CD4-positive, CD25-positive, alpha-beta regulatory T cell (primary cell): ENCODE measurements at places on chromosomes 6 and 20. TPM values are rescaled to one million over a fixed set of nuclear protein-coding genes. Genes with fewer than 3 reads are reported as not detected.

GRCh38 chr6:14759976-14760672, 485.7 kb upstream of the JARID2 start:
- H3K27me3 ChIP-seq: no peaks in the 10 kb centered on the region
- H3K27ac ChIP-seq: no peak overlapping the region
- H3K36me3 ChIP-seq: no peaks in the 10 kb centered on the region
- no peak for DNase-seq
- no peak overlapping the region for H3K4me3 ChIP-seq

Gene SLC25A27
- total RNA-seq: 0.54 TPM

DNA sequence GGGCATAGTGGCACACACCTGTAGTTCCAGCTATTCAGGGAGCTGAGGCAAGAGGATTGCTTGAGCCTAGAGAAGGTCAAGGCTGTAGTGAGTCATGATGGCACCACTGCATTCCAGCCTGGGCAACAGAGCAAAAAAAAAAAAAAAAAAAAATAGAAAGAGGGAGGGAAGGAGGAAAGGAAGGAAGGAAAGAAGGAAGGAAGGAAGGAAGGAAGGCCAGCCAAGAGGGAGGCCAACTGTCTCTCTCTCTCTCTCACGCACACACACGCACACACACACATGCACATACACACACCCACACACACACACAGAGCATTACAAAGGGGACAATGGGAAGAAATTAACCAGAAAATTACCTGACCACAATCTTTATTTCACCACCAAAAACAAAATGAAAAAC, 50.6 kb upstream of the COL9A1 start:
- no peaks in the 10 kb centered on the region for H3K36me3 ChIP-seq
- H3K4me1 ChIP-seq: no peaks in the 10 kb centered on the region
- no peaks in the 10 kb centered on the region for H3K27me3 ChIP-seq
- no peak overlapping the region for H3K27ac ChIP-seq
- H3K4me3 ChIP-seq: no peak overlapping the region

Gene CBLN4
- total RNA-seq: not detected

DNA sequence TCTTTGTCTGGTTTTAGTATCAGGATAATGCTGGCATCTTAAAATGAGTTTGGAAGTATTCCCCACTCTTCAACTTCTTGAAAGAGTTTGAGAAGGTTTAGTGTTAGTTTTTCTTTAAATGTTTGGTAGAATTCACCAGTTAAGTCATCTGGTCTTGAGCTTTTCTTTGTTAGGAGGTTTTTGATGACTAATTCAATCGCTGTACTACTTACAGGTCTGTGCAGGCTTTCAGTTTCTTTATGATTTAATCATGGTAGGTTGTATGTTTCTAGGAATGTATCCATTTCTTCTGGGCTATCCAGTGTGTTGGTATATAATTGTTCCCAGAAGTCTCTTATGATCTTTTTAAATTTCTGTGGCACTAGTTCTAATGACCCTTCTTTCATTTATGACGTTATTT, 215.5 kb downstream of the LRFN2 start:
- no peak overlapping the region for H3K27ac ChIP-seq
- no peak overlapping the region for H3K4me3 ChIP-seq
- no peaks in the 10 kb centered on the region for H3K36me3 ChIP-seq
- no peak for DNase-seq
- H3K27me3 ChIP-seq: no peaks in the 10 kb centered on the region
- no peaks in the 10 kb centered on the region for H3K4me1 ChIP-seq

Gene CST5
- not detected for total RNA-seq

GRCh38 chr6:55088902-55089301, 85.4 kb upstream of the HCRTR2 start:
- no peaks in the 10 kb centered on the region for H3K36me3 ChIP-seq
- no peak overlapping the region for H3K27ac ChIP-seq
- DNase-seq: no peak
- H3K4me3 ChIP-seq: no peak overlapping the region
- no peaks in the 10 kb centered on the region for H3K4me1 ChIP-seq
- H3K27me3 ChIP-seq: no peaks in the 10 kb centered on the region

Gene SYNGAP1
- total RNA-seq: 81.4 TPM

DNA sequence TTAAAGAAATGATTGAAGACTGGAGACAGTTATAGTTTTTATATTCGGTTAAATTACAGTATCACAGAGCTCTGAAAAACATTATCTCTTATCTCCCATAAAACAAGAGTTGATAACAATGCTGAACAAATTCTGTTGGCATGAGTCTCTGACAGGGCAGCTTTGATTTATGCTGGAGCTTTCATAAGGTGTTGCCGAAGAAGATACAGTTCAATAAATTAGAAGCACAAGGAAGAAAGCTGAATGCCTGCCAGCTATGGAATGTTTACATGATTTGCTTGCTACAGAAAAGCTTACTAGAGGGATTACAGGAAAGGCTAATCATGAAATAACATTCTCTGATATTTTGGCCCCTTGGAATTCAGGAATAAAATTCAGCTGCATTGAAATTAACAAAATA, 431.9 kb upstream of the GJE1 start:
- no peaks in the 10 kb centered on the region for H3K36me3 ChIP-seq
- no peaks in the 10 kb centered on the region for H3K27me3 ChIP-seq
- H3K27ac ChIP-seq: no peak overlapping the region
- no peak for DNase-seq

GRCh38 chr6:67121115-67121514, 1414.1 kb upstream of the EYS start:
- H3K4me3 ChIP-seq: no peak overlapping the region
- no peaks in the 10 kb centered on the region for H3K36me3 ChIP-seq
- H3K27me3 ChIP-seq: no peaks in the 10 kb centered on the region
- H3K27ac ChIP-seq: no peak overlapping the region

Gene ZC2HC1B
- total RNA-seq: not detected

Gene MAS1
- total RNA-seq: not detected

DNA sequence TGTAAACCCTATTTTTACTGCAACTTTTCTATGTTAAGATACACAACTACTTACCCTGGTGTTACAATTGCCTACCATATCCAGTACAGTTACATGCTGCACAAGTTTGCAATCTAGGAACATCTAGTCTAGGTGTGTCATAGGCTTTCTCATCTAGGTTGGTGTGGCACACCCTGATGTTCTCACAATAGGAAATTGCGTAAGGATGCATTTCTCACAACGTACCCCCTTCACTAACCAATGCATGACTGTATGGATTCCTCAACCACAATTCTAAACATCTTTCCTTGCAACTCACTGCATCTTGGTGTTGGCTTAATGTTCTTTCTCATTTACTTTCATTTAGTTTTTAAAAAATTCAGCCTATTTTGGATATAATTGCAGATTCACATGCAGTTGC, 31.6 kb downstream of the GJA10 start:
- H3K27ac ChIP-seq: no peak overlapping the region
- no peaks in the 10 kb centered on the region for H3K27me3 ChIP-seq
- no peak overlapping the region for H3K4me3 ChIP-seq
- DNase-seq: no peak
- H3K36me3 ChIP-seq: no peaks in the 10 kb centered on the region

GRCh38 chr20:58225452-58226200, 2.8 kb downstream of the ANKRD60 start:
- no peak overlapping the region for H3K27ac ChIP-seq
- no peak overlapping the region for H3K4me3 ChIP-seq
- H3K36me3 ChIP-seq: no peaks in the 10 kb centered on the region
- no peak for DNase-seq

Gene MACROD2
- not detected for total RNA-seq

Gene HS3ST5
- total RNA-seq: not detected

GRCh38 chr20:45495501-45495941, 19.9 kb downstream of the SPINT3 start:
- no peak overlapping the region for H3K27ac ChIP-seq
- H3K36me3 ChIP-seq: no peaks in the 10 kb centered on the region
- DNase-seq: no peak
- peaks cover 3% of the 10 kb centered on the region for H3K27me3 ChIP-seq

DNA sequence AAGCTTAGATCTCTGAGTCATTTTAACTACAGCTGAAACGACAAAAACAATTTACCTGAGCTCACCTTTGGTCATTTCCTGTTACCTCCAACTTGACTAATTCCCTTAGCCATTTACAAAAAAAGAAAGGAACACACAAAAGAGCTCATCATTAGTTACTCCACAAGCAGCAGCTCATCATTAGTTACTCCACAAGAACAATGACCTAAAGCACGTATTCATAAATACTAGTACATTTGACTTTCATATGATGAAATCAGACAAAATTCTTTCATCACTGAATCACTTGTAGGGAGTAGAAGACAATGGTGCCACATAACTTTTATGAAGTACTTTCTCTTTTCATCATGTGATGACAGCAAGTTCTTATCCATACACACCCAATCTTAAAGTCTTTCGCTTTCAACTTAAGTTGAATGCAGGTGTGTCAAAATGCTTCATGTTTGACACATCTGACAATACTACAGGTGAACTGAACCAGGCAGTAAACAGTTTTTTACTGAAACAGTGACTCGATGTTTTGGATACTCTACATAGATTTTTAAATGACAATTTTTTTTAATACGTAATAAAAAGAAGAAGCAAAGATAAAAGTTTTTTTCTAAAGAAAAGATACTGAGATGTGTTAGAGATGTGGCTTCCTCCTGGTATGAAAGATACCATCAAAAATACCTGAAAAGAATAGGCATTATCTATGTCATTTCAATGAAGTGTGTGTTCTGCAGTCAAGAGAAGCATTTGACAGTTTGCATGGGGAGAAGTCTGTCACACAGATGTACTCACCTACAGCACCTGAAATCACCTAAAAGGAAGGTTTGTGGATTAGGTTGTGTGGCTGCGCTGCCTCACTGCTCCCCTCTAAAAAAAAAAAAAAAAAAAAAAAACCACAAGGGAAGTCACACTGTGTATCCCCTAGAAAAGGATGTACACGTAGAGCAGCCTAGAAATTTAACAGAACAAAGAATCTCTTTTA, 109.1 kb downstream of the PRDM1 start:
- no peaks in the 10 kb centered on the region for H3K36me3 ChIP-seq
- no peaks in the 10 kb centered on the region for H3K27me3 ChIP-seq
- peaks cover 44% of the 10 kb centered on the region for H3K4me1 ChIP-seq
- DNase-seq: peak; percentile 86
- peak overlapping the region; percentile 82 for H3K4me3 ChIP-seq

Gene HEBP2
- 57.5 TPM for total RNA-seq

DNA sequence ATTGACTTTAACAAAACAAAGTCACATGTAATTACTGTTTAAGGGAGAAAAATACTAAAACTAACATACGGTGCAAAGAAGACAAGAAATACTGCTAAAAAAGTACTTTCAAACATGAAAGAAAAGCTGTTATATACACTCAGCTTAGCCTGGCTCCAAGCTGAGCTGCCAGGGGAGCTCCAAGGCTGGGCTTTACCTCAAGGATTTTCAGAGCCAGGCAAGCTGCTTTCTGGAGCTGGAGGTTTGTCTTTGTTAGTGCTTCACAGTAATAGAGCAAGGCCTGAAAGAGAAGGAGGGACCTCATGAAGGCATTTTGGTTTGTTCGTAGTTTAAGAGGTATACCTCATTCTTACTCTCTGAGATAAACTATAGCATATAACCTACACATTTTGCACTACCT, 19.6 kb upstream of the ARMH2 start:
- H3K4me3 ChIP-seq: no peak overlapping the region
- peaks cover 49% of the 10 kb centered on the region for H3K36me3 ChIP-seq
- H3K4me1 ChIP-seq: no peaks in the 10 kb centered on the region
- no peak for DNase-seq
- no peak overlapping the region for H3K27ac ChIP-seq
- H3K27me3 ChIP-seq: no peaks in the 10 kb centered on the region

- no peaks in the 10 kb centered on the region for H3K4me1 ChIP-seq
- no peak overlapping the region for H3K4me3 ChIP-seq
- H3K36me3 ChIP-seq: no peaks in the 10 kb centered on the region
Measured at GRCh38 chr6:12354499-12354898, 64.3 kb downstream of the EDN1 start.

DNA sequence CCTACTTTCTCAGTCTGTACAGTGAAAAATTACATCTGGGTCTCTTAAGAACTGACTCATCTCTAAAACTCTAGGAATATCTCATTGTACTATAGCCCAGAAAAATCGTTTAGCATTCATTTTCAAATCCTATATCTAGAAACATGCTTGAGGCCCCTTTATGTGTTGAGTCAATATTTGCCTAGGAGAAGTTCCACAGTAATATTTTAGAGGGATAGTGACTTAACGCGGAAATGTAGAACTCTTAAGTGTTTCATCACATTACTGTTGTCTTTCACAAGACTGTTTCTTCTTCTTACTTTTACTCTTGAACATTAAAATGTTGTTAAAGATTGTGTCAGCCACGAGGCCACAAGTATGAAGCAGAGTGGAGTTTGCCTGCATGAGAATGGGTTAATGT, 23.0 kb upstream of the MYLIP start:
- peaks cover 2% of the 10 kb centered on the region for H3K27me3 ChIP-seq
- H3K27ac ChIP-seq: no peak overlapping the region
- H3K4me1 ChIP-seq: no peaks in the 10 kb centered on the region
- DNase-seq: no peak
- no peaks in the 10 kb centered on the region for H3K36me3 ChIP-seq

Gene MYCT1
- total RNA-seq: 1.5 TPM

Gene HFE
- 2.6 TPM for total RNA-seq

- no peak for DNase-seq
- no peak overlapping the region for H3K27ac ChIP-seq
- H3K4me3 ChIP-seq: no peak overlapping the region
- peaks cover 19% of the 10 kb centered on the region for H3K36me3 ChIP-seq
Measured at GRCh38 chr20:58260006-58260405, 31.6 kb upstream of the ANKRD60 start.

DNA sequence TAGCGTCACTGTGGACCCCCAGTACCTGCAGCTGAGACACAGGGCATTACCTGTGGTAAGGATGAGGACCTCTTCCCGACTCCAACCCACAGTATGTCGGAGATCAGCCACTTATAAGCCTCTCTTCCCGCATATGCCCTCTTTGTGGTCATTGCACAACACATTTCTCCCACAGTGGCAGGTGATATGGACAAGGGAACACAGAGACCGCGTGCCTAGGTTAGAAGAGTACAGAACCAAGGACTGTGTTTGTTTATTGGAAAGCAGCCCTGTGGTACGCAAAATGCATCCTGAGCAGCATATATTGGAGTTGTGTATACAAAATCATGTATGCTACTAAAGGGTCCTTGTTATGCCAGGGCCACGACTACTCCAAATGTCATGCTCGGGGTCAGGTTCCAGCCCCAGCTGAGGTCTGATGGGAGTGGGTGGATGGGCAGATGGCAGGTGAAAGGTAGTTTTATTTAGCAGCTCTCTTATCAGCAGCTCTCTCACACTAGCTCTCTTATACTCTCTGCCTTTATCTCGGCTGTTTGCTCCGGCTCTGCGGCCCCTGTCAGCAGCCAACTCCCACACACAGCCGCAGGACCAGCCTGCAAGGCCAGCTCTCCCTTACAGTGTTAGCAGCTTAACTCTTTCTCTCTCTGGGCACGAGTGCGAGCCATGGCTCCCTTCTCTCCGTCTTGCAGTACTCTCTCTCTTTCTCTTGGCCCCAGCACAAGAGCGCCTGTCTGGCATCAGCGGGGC, 569.0 kb downstream of the KIF16B start:
- no peaks in the 10 kb centered on the region for H3K27me3 ChIP-seq
- H3K4me1 ChIP-seq: no peaks in the 10 kb centered on the region
- no peaks in the 10 kb centered on the region for H3K36me3 ChIP-seq
- no peak overlapping the region for H3K27ac ChIP-seq

GRCh38 chr20:24450624-24451376, 18.6 kb upstream of the SYNDIG1 start:
- no peak overlapping the region for H3K27ac ChIP-seq
- no peaks in the 10 kb centered on the region for H3K36me3 ChIP-seq
- DNase-seq: no peak
- no peaks in the 10 kb centered on the region for H3K27me3 ChIP-seq
- H3K4me1 ChIP-seq: no peaks in the 10 kb centered on the region
